ENCODE measurements at places on chromosomes 12 and 14.

DNA sequence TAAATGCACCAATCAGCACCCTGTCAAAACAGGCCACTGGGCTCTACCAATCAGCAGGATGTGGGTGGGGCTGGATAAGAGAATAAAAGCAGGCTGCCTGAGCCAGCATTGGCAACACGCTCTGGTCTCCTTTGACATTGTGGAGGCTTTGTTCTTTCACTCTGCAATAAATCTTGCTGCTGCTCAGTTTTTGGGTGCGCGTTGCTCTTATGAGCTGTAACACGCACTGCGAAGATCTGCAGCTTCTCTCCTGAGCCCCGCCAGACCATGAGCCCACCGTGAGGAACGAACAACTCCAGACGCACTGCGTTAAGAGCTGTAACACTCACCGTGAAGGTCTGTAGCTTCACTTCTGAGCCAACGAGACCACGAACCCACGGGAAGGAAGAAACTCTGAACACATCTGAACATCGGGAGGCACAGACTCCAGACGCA, 8.4 kb upstream of the PIANP start:
- no peak for DNase-seq

GRCh38 chr12:120843472-120843871, 60.7 kb downstream of the SPPL3 start:
- no peak for DNase-seq

DNA sequence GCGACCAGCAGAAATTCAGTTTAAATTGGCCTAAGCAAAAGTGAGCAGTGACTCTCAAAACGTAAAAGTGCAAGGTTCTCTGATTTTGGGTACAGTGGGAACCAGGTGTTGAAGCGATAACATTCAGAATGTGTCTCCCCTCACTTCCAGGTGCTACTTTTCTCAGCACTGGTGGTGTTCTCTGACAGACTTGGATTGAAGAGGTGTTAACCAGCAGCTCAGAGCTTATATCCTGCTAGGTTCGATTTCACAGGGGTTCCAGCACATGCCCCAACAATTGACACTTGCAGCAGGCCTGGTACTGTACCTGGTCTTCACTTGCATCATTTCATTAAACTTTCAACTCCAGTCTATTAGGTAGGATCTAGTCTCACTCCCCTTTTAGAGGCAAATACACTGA, 680.2 kb downstream of the VRK1 start:
- no peak for DNase-seq

DNA sequence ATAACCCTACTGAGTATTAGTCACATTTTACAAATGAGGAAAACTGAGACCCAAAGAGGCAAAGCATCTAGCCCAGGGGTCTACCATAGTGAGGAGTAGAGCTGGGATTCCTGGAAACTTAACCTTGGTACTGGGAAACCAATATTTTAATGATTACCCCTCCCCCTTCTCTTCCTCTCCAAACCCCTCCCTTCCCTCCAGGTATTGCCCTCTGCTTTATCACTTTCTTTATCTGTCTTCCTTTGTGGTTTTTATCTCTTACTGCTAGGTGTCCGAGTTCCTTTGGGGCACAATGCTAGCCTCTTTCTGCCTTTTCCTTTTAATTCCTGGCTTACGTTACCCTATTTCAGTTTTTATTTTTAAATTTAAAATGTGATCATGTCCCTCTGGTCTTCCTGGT, 2.8 kb downstream of the GABARAPL1 start:
- DNase-seq = no peak

DNA sequence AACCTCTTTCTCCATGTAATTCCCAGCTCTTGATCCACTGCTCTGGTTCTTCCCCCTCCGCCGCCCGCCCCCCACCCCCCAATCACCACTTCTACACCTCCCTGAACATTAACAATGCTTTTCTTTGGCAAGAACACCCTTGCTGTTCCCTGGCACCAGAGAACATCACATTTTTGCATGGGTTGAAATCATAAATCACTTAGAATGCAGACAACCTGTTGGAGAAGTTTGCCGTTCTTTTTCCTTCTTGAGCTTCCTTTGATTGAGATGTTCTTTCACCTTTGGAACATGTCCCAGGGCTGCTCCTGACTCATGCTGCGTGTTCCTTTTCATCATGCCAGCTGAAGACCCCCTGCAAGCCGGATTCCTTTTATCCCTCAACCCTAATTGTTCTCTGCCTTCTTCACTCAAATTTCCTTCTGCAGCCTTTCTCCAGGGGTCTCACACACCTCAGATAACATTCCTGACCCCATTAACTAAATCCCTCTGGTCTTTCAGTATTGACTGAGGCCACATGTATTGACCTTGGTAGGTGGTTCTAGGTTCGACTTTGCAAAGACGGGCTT, 294.1 kb upstream of the TMPO start:
- no peak for DNase-seq

- no peak for DNase-seq
Observed at GRCh38 chr14:90523544-90523943, 126.7 kb downstream of the CALM1 start.

- no peak for DNase-seq
Observed at GRCh38 chr12:6646276-6647082, 753 bp downstream of the ACRBP start.

GRCh38 chr12:7157391-7157790, 27.2 kb downstream of the CLSTN3 start:
- DNase-seq = no peak

GRCh38 chr12:7711133-7711532, at the start of gene DPPA3:
TSS of gene DPPA3 (plus strand) at chr12:7711433. CDS start at chr12:7711571, 138 bp downstream.
- DNase-seq = no peak
